ENCODE measurements at places on chromosomes 2 and 18. TPM values are rescaled to one million over a fixed set of nuclear protein-coding genes. Genes with fewer than 3 reads are reported as not detected.

The PID1 gene
- total RNA-seq: 21.1 TPM

The AGXT gene
- total RNA-seq: not detected

The C2orf92 gene
- 1.3 TPM for total RNA-seq

The ZNF804A gene
- 2.3 TPM for total RNA-seq

The TTN gene
- 0.50 TPM for total RNA-seq
